Stimulated activated CD4-positive, alpha-beta T cell treated with anti-CD3 and anti-CD28 coated beads, Interleukin-1b, Interleukin-23, amount 100 ng/mL, for 1 hour (primary cell): ENCODE measurements at places on chromosomes 4 and X.

- no peak for DNase-seq
Observed at GRCh38 chr4:128942607-128943006, 133.1 kb downstream of the JADE1 start.

DNA sequence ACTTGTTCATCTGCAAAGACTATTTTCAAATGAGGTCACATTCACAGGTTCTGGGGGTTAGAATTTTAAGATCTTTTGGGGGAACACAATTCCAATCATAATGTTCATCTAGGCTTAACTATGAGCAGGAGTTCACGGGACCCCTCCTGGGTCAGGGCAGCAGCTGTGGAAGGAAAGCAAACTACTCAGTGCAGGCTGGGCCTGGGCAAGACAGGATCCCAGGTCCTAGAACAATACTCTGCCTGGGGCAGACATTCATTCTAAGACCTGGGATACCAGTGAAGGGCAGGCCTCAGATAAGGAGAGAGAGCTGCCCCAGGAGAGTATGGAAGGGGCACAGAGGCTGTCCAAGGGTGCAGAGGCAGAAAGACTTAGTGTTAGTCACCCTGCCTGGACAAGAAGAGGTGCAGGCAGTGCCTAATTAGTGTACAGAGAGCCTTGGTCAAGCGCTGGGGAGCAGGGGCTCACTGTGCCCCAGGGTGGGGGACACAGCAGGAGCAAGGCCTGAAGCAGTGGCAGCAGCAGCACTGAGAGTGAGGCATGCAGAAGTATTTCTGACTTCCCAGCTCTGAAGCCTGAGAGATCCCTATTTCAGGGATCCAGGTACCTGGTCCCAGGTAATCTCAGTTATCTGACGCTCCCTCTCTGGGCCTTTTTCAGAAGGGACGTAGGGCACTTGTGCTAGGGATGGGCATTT, 123.0 kb upstream of the MAMLD1 start:
- DNase-seq: no peak

DNA sequence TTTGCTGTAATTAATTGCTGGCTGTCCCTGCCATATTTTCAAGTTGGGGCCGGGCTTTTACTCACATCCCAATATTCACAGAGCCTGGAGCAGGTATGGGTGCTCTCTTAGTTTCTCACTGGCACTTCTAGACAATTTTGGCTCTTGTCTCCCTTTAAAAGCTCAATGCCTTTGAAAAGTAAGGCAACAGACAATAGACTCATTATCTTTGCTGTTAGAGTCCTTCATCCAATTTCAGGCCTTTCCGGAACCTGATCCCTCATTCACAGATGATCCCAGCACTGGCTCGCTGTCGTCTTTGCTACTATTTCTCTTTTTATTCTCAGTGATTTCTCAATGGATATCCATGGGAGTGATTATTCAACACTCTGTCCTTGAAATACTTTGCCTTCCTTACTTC, 6.7 kb downstream of the ARSJ start:
- DNase-seq: no peak

DNA sequence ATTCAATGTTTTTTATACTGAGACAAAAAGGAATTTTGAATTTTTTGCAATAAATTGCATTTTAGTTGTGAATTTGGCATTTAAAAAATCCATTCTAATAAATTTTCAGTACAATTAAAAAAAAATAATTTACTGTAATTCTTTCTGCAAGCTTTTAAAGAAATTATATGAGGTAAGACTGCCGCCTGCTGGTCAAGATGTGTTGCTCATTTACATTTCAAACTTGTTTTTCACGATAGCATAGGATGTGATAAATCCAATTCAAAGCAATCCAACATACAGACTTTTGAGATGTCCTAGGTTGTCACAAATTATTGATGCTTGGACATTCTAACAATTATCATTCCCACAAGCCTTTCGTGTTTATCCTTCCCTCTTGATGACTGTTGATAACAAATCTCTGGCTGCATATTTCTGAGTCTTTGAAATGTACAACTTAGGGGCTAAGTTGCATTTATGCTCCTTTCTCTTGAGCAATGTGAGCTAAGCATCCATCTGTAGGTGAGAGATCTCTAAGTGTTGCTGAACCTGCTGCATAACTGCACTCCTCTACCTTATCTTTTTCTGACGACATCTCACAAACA, 21.7 kb upstream of the MFAP3L start:
- DNase-seq: no peak

DNA sequence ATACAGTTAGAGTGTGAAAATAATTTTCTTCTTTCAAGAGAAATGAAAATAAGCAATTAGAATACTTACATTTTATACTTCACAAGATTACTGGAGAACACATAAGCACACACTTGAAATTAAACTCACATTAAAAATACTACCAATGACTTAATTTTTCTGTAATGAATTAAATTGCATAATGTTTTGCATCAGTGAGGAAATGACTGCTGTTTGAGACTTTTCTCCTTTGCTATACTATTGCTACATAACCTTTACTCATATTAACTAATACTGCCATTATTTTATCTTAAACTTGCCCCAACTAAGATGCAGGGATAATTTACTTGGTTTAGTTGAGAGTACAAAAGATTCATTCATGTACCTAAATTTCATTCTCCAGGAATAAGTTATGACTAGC, 590.9 kb downstream of the ARAP2 start:
- no peak for DNase-seq

DNA sequence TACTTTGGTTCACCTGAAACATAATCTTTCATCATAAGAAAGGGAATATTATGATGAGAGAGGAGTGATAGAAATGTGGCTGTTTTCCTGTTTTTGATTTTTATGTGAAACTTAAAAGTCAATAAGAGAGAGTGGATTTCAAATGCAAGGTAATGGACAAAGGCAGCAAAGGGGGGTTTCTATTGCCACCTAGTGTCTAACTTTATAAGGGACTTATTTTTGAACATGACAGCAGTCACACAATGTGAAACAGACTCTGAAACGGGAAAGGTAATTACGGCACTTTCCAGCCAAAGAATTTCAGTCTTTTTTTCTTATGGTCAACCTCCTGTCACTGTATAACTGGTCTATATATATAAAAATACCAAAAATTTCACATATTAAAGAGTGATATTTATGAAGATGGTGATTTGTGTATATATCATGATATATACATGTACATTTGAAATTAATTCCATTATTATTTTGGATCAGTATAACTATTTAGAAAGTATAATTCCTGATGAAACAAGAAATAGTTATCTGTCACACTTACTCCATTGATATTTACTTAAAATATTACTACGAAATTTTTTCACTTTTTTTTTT, 127.1 kb downstream of the FBXO8 start:
- no peak for DNase-seq

DNA sequence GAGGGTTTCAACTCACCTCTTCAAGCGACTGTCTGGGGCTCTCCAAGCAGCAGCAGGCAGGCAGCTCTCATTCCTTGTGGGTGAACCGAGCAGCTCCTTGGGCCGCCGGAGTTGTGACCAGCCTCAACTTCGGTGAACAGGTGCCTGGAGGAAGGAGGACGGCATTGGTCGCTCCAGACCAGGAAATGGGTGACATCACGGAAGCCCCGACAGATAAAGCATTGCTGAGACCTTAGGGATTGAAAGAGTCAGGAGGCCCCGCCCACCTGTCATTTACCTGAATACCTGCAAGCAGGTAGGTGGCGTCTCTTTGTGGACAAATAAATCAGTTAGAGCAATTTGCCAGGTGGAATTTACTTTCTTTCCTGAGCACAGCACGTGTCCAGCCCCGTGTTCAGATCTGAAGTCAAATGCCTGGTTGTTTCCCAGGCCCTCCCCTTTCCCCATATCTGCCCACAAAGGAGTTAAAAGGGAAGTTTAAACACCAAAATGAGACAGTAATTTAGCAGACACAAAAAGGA, at the start of gene LNX1:
LNX1 (minus strand) TSS at position 115 of the 521 bp plus-strand sequence. CDS start 17,484 bp downstream, outside the sequence.
- DNase-seq: no peak

DNA sequence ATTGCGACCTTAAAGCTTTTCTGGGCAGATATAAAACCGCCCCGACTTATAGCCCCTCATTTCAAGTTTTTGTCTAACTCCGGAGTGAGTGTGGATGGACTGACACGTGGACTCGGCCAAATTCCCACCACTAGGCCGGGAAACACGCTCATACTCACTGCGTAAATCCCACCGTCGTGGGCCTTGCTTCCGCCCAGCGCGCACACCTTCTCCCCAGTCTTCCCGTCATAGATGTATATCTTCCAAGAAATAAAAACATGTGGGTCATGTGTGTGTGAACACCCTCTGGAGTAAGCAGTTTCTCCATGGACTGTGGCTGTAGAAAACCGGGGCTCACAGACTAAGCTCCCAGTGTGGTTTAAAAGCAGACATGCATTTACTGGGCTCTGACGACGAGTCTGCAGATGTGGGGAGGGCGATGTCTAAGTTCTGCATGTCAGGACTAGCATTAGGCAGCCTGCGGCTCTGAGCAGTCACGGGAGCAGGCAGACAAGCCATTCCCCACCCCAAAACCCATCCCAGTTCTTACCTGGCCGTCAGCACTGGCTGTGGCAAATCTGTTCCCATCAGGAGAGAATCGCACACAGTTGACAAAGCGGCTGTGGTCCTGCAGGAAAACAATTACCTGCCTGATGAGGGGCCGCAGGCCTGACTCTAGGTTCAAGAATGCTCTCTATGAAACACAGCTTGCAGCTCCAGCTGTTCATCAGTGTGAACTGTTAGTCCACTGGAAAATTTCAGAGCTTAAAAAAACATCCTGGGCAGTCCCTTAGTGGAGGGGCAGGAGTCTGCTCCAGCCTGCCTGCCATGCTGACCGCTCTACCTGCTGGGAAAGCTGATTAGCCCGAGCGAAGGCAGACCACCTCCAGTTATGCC, 28.2 kb downstream of the WDR1 start:
- no peak for DNase-seq

- no peak for DNase-seq
Observed at GRCh38 chrX:29671421-29671820, 543.9 kb upstream of the MAGEB2 start.

DNA sequence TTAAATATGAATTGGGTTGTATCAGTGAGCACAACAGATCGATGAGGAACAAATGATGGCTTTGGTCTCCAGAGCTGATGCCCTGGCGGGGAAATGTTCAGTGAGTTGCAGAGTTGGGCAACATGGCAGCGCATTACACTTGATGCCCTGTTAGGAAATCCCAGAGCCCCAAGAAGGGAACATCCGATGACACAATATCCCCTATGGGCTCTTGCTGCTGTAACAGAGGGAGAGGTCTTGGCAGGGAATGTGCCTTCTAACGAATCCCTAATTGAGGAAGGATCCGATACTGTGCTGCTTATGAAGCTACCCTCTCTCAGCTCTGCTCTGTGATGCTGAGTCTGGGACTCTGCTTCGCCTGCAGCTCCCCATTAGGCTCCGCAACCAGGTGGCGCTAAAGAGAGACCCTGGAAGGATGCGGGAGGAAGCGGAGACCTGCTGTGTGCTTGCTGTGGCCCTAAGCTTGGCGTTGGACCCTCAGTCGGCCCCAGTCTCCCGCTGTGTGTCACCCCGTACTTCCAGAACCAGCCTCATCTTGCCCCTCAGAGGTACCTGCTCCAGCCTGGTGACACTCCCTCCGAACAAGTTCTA, 38.9 kb downstream of the PDHA1 start:
- DNase-seq: no peak

- DNase-seq: no peak
Observed at GRCh38 chrX:136747003-136747986, 33.4 kb downstream of the ARHGEF6 start.

DNA sequence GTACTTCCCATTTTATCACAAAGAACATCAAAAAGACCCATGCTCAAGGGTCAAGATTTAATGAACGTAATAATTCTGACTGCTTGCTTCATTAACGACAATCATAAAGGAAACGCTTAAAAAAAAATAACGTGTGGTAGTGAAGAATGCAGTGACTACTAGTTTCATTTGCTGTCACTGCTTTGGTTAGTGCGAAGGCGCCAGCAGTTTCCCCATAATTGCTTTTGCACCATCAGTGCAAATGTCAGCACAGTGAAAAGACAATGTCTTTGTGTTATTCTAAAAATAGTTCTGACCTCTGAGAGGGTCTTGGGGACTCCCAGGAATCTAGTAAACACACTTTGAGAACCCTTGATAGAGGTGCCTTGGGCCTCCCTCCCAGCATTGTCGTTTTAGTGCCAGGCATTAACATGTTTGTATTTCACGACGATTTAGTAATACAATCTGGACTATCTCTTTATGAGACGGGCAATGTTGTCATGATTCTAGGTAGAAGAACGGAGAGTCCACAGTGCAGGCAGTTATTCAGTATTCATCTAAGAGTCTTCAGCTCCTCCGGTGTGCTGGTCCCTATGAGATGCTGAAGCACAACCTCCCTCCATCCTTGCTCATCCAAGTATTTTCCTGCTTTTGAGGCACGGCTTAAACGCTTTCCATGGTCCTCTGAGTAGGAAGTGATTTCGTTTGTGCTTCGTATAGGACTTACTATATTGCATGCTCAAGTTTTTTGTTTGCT, 71.0 kb downstream of the AFF1 start:
- DNase-seq: no peak

DNA sequence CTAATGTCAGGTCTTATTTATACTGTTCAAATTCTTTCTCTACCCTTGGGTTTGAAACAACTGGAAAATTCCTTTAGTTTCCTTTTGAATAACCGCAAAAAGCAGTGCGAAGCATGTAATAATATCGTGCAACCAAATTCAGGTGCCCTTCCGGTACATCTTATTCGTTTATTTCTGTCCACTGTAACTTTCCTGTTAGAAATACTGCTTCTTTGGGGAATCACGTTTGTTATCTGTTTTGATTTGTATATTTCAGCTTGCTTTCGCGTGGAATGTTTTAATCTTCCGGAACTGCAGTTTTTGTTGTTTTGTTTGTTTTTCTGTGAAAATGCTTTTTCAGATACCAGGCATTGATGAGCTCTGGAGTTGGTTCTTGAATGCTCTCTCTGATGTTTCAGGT, 85.7 kb upstream of the HPRT1 start:
- DNase-seq: no peak
